ENCODE measurements at places on chromosomes 1 and 21.

DNA sequence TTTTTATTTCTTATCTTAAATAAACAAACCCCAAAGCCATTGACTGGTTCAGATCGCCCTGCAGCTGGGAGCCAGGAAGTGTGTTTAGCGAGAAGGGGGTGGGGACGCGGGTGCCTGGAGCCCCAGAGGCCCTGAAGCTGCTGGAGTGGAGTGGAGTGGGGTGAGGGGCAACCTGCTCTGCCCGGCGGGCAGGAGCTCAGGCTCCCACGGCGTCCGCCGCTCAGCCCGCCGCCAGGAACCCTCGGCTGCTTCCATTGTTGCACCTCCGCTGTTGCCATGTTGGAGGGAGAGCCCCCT is 673 bp downstream of the PIK3C2B start:
- no peak for DNase-seq

DNA sequence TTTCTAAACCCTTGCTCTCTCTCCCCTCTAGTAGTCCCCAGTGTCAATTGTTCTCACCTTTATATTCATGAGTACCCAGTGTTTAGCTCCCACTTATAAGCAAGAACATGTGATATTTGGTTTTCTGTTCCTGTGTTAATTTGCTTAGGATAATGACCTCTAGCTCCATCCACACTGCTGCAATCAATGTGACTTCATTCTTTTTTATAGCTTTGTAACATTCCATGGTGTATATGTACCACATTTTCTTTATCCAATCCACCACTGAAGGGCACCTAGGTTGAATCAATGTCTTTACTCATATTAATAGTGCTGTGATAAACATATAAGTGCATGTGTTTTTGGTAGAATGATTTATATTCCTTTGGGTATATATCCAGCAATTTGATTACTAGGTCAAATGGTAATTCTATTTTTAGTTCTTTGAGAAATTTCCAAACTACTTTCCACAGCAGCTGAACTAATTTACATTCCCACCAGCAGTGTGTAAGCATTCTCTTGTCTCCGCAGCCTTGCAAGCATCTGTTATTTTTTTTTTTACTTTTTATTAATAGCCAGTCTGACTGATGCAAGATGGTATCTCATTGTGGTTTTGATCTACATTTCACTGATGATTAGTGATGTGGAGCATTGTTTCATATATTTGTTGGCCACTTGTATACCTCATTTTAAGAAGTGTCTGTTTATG is 277.8 kb downstream of the LTN1 start:
- DNase-seq = no peak

DNA sequence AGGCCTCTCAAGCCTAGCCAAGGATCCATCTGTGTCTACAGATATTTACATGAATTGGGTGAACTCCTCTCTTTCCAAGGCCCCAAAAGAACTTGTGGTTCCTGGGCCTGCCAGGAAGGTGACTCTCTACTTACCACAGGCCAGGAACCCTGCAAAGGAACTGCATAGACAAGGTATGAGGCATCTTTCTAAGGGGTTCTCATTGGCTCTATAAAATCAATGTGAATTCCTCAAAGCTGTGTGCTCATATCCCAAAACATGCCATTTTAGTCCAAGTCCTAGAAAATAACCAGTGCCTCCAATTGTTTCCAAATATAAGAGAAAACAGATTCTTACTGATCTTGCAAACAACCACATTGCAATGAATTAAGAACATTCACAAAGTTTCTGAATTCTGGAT is 39.9 kb upstream of the RGL1 start:
- no peak for DNase-seq

DNA sequence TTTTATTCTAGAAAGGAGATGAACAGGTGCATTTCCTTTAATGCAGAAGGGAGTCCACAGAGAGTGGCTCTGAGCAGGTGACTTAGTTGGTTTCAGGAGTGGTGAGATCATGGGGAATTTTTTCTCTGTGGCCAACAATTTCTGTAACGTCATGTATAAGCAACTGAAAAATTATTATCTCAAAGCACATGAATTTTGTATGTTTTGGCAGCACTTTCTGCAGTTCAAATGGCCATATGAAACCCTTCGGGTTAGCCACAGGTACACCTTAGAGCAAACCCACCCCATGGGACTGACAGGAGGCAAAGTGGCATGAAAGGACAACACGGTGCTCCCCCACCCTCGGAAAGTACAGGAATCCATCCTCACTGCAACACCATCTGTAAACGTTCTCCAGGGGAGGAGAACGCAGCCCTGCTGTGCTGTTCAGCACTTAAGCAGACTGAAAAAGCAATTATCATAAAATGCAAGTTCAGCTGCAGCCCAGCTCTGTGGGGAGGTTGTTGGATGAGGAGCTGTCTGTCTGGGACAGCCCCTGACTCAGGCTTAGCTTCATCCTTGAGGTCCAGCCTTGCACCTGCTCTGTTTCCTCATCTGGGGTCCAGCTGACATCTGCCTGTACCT is 55.8 kb upstream of the CLDN14 start:
- DNase-seq = no peak

DNA sequence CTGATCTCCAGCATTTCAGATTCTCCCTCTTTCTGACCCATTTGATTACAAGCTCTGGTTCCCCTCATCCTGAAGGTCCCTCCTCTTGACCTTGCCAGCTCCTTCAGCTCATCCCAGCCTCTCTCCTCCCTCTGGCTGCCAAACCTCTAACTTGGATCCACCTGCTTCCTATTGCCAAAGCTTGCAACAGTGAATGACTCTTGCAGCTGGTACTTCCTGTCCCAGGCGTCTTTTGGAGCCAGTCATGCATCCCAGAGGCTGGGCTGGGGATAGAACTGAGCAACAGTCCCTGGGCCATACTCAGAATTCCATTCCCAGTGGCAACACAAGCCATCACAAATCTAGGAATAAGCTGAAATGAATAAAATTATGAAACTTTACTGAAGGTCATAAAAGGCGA is 27.7 kb upstream of the SPOCD1 start:
- no peak for DNase-seq

DNA sequence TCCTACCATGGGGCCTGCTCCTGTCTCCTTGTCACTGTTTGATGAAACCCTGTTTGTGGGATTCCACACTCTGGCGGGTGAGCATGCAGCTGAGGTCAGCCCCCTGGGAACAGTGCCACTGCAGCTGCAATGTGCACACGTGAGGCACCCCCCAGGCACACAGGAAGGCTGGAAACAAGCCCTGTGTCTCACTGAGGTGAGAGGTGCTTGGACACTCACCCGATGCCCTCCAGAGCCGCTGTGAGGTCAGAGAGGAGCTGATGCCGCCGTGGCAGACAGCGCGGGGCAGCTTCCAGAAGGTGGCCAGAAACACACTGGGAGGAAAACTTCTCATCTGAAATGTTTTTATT is 49.7 kb downstream of the SLX9 start:
- no peak for DNase-seq

GRCh38 chr1:26583646-26584485 is 54.3 kb downstream of the RPS6KA1 start:
- no peak for DNase-seq

- no peak for DNase-seq
These were observed 434.0 kb downstream of the PLA2G4A start for GRCh38 chr1:187262731-187263130.

DNA sequence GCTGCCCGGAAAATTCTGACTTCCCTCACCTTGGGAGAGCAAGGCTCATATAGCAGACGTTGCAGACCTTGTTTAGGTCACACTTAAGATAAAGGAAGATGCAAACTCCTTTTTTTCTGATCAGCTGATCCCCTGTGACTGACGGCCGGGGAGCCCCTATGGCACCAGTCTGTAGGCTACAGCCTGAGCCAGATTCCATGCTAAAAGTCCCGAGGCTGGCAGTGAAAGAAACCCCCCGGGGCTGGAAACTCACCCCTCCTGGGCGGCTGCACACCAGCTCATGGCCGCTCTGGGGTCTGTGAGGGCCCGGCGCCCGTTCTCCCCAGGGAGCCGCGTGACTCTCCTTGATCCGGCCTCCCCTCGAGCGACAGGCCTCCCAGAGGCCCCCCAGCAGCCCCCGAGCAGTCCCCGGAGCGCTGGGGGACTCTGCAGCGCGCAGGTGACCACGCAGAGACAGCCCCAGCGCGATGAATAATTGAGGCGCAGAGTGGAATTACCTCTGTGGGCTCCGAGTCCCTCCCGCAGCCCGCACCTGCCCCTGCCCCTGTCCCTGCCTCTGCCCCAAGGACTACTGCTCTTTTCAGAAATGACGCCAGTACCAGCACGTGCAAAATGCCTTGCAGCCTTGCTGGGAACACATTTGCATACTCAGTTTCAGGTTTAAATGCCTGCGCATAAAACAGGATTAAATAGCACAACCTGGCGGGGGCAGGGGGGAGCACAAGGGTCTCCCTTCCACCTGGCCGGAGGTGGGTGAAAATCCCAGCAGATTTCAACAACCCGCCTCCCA is 62.6 kb upstream of the CLDN14 start:
- DNase-seq = peak; percentile 21

GRCh38 chr1:44621841-44622286 is 52.4 kb downstream of the TMEM53 start:
- DNase-seq = no peak

DNA sequence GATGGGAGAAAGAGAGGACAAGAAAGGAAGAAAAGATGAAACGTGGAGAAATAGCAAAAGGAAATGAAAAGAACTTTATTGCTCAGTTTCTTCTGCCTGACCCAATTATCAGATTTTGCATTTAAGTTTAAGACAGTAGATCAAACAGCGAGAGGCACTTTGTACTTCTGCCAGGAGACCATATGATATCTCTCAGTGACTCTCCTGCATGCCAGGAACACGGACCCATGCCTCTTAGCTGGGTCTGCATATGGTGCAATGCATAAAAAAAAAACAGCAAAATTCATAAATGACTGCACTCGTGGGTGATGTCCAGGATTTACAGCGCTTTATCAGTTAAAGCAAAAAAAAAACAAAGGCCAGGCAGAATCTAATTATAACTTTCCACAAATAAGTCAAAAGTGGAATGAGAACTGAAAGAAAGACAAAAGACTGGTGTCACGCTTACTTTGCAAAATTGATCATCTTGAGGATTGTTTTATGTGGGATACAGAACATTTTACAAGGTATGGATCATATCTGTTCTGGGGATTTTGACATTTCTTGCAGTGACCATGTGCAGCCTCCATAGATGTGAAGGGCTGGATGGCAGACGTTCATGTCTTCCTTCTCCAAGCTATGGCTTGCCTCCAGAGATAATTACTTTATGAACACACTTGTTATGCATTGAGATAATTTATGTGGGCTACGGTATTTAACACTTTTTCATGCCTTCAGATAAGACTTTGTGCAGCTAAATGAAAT is 79.5 kb downstream of the RUNX1 start:
- DNase-seq = peak; percentile 51

- DNase-seq = no peak
These were observed 335.2 kb downstream of the HHAT start for GRCh38 chr1:210663730-210664573.

DNA sequence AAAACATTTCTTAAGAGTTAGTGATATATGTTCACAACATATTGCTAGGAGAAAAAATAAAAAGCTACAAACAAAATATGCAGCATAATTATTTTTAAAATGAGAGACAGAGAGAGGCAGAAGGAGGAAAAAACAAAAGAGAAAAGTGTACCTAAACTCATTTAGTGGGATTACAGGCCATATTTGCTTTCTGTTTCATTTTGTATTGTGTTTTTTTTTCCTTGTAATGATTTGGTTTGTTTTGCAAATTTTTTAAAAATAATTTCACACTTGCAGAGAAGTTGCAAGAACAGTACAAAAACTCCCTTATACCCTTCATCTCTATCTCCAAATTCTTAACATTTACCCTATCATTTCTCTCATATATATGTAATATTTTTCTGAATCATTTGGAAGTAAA is 65.0 kb downstream of the LBR start:
- no peak for DNase-seq

- no peak for DNase-seq
These were observed 137.1 kb downstream of the PIK3R3 start for GRCh38 chr1:45995298-45995697.

- no peak for DNase-seq
These were observed 91.4 kb downstream of the OLFM3 start for GRCh38 chr1:101905283-101905835.

GRCh38 chr1:90761781-90762589 is 44.9 kb upstream of the BARHL2 start:
- DNase-seq = no peak

DNA sequence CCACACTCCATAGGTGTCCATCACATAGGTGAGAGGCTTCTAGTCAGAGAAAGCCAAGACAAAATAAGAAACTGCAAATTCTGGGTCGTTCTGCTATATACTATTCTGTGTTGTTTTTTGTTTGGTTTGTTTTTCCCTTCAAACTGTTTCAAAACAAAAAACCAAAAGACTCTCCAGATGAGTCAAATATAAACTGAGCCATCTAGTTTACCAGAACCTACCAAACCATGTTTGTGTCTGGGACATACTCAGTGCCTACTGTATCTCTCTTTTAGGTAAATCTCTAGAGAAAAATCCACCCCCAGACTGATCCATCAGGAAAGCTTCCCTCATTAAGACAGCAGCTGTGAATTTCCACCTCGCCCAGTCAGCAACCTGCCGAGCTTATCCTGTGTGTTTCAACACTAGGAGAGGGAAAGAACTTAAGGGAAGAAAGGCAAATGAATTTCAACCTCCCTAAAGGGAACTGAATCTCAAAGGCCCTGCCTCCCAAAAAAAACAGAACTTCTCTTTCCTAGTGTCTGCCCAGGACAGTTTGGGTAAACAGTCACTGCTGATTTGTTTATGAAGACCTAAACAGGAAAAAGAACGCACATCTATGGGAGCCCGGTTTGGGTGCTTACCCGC is 17.2 kb downstream of the PPT1 start:
- DNase-seq = no peak

DNA sequence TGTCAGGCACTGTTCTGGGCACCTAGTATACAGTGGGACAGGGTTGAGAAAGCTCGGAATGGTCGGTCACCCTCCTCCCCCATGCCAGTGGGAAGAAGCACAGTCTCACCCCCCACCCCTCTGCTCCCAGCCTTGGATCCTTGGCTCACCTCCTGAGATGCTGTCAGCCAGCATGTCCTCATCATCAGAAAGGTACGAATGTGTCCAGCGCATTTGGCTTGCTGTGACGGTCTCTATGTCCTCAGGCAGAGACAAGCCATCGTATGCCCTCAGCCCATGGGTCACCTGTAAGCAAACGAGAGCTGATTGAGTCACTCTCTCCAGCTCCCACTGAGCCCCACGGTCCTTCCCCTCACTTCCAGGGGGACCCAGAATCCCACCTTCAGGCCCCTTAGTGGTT is 41.1 kb downstream of the HSPG2 start:
- DNase-seq = no peak

GRCh38 chr1:36839485-36839884 is 194.8 kb downstream of the GRIK3 start:
- DNase-seq = no peak

- DNase-seq = no peak
These were observed 841.8 kb upstream of the ADGRL4 start for GRCh38 chr1:79848316-79848715.

DNA sequence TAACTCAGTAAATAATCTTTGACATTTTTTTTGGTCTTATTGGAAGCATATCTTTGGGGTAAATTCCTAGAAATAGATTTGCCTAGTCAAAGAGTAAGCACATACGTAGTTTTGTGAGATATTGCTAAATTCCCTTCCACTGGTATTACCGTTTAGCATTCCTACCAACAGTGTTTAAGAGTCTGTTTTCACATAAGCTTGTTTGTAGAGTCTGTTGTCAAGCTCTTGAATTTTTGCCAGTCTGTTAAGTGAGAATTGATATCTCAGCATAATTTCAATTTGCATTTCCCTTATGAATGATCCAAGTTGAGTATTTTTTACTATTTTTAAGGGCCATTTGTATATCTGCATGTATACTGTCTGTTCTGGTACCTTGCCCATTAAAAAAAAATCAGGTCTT is 37.0 kb upstream of the MPC2 start:
- DNase-seq = no peak
